ENCODE measurements at places on chromosomes 7 and 10. TPM values are rescaled to one million over a fixed set of nuclear protein-coding genes. Genes with fewer than 3 reads are reported as not detected.

GRCh38 chr7:141702047-141702567, at the start of gene DENND11:
Gene DENND11, minus strand, starts transcription at chr7:141702166. Its CDS starts 13 bp downstream, at chr7:141702153.
- H3K27me3 ChIP-seq = no peaks in the 10 kb centered on the region
- DNase-seq = peak; percentile 44
- H3K36me3 ChIP-seq = no peaks in the 10 kb centered on the region
- peaks cover 8% of the 10 kb centered on the region for H3K4me1 ChIP-seq

- no peak overlapping the region for H3K27ac ChIP-seq
- no peak for DNase-seq
- no peaks in the 10 kb centered on the region for H3K27me3 ChIP-seq
- H3K4me3 ChIP-seq = no peak overlapping the region
- no peaks in the 10 kb centered on the region for H3K36me3 ChIP-seq
- peaks cover 11% of the 10 kb centered on the region for H3K4me1 ChIP-seq
Observed at GRCh38 chr10:43215758-43216455, 51.0 kb downstream of the RASGEF1A start.

GRCh38 chr7:45563941-45564461, 10.2 kb upstream of the ADCY1 start:
- H3K27me3 ChIP-seq = no peaks in the 10 kb centered on the region
- H3K4me3 ChIP-seq = no peak overlapping the region
- peak; percentile 41 for DNase-seq
- peaks cover 28% of the 10 kb centered on the region for H3K4me1 ChIP-seq
- no peaks in the 10 kb centered on the region for H3K36me3 ChIP-seq
- H3K27ac ChIP-seq = peak overlapping the region; percentile 77

- no peak overlapping the region for H3K27ac ChIP-seq
- H3K4me3 ChIP-seq = no peak overlapping the region
- H3K36me3 ChIP-seq = no peaks in the 10 kb centered on the region
- no peak for DNase-seq
- no peaks in the 10 kb centered on the region for H3K27me3 ChIP-seq
Observed at GRCh38 chr10:19659920-19660655, 156.1 kb upstream of the PLXDC2 start.

- no peak for DNase-seq
- no peaks in the 10 kb centered on the region for H3K36me3 ChIP-seq
- H3K27ac ChIP-seq = no peak overlapping the region
- H3K4me3 ChIP-seq = peak overlapping the region; percentile 19
- H3K4me1 ChIP-seq = peaks cover 3% of the 10 kb centered on the region
Observed at GRCh38 chr7:27173511-27173955, 587 bp downstream of the HOXA10 start.

DNA sequence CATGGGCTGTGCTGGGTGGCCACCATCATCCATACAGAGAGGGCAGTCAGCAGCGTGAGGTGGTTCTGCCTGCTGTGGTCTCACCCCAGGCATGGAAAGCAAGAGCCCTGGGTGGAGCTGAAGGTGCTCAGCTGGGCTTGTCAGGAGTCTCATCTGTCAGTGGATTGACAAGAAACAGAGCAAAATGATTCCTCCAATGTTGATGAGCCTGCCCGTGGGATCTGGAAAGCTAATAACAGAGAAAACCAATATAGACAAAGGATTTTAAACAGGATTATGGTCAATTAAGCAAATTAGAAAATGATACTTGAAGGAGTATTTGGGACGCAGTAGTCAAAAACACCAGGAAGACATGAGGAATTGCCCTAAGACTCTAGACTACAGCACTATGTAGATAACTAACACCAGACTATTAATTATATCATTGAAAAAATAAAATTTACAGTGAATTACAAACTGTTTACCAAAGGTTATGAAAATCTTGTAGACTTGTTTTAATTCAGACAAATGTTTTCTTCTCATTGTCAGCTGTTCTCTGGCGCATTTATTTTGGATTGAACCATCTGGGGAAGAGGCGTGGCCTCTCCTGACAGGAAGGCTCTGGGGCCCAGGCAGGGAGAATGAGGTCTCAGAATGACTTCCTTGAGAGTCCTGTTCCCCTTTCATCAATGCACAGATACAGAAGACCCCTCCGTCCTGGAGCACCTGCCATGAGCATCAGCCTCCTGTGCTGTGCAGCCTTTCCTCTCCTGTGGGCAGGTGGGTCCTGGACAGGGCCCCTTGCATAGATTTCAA, 211.2 kb upstream of the PRSS58 start:
- no peak overlapping the region for H3K27ac ChIP-seq
- no peak for DNase-seq
- H3K4me3 ChIP-seq = no peak overlapping the region
- H3K36me3 ChIP-seq = no peaks in the 10 kb centered on the region

The FAM25A gene
- total RNA-seq = not detected

The FAM25C gene
- total RNA-seq = not detected

The EPO gene
- total RNA-seq = 0.60 TPM
